ENCODE measurements at places on chromosomes 7 and 10. TPM values are rescaled to one million over a fixed set of nuclear protein-coding genes. Genes with fewer than 3 reads are reported as not detected.

The GTF2I gene
- total RNA-seq: 87.5 TPM

The NPS gene
- not detected for total RNA-seq

The CUBN gene
- 0.06 TPM for total RNA-seq

The EBF3 gene
- total RNA-seq: 0.20 TPM

The HGF gene
- 0.03 TPM for total RNA-seq

The C10orf53 gene
- not detected for total RNA-seq

The BAIAP2L1 gene
- 38.0 TPM for total RNA-seq

The FKBP14 gene
- total RNA-seq: 7.5 TPM

The MAP3K8 gene
- 11.5 TPM for total RNA-seq

The PDK4 gene
- total RNA-seq: 28.0 TPM

The TBX20 gene
- total RNA-seq: 2.0 TPM

The CALCR gene
- total RNA-seq: not detected

The KIAA1549 gene
- total RNA-seq: 6.0 TPM

The FAM171A1 gene
- total RNA-seq: 19.8 TPM

The COL28A1 gene
- 0.42 TPM for total RNA-seq

The HHEX gene
- total RNA-seq: 13.9 TPM

The BEND7 gene
- total RNA-seq: 8.7 TPM

The PNLIPRP2 gene
- total RNA-seq: 0.06 TPM

The GPER1 gene
- total RNA-seq: 2.0 TPM

The TMEM236 gene
- total RNA-seq: 0.03 TPM

The RSPH10B2 gene
- total RNA-seq: 0.07 TPM

The TMEM60 gene
- total RNA-seq: 26.9 TPM

The RTKN2 gene
- 0.83 TPM for total RNA-seq

The C10orf67 gene
- 0.08 TPM for total RNA-seq

The ATP6V0A4 gene
- total RNA-seq: 0.22 TPM

The SLC16A9 gene
- 0.13 TPM for total RNA-seq

The CHN2 gene
- total RNA-seq: 0.58 TPM

The HOXA13 gene
- total RNA-seq: 1.7 TPM

The AVL9 gene
- 24.7 TPM for total RNA-seq

The NUTM2E gene
- 0.43 TPM for total RNA-seq

The HYAL4 gene
- not detected for total RNA-seq
